ENCODE measurements at places on chromosomes 5 and 9.

DNA sequence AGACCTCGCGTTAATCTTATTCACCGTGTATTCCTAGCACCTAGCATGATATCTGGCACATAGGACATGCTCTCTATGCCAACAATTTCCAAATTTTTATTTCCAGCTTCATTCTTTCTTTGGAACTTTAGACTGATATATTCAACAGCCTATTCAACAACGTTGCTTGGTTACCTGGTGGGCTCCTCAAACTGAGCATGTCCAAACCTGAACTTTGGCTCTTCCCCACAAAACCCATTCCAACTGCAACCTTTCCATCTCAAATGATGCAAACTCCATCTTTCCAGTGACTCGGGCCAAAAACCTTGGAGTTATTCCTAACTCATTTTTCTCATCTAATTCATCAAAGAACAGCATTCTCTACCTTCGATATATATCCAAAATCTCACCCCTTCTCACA is 525.2 kb downstream of the AGTPBP1 start:
- DNase-seq: no peak

GRCh38 chr9:134231330-134231745 is 67.0 kb upstream of the RNU6ATAC start:
- no peak for DNase-seq

DNA sequence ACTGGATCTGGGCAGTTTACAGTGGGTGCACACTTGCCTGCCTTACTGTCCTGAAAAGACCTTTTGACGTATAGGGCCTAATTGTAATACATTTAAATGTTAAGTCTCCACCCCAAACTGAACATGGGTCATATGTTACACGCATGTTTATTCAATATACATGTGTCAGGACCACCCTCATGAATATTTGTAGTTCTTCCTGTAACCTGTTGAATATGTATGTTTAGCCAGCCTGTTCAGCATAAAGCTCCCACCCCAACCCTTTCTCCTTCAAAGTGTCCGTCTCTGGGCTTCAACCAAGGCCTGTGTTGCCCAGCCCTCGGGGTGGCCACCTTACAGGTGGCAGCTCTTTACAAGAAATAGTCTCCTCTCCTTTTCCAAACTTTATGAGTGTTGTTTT is 180.9 kb upstream of the DAP start:
- DNase-seq: no peak

GRCh38 chr9:224582-225520 is 10.2 kb downstream of the DOCK8 start:
- no peak for DNase-seq

- no peak for DNase-seq
Measured at GRCh38 chr5:131906668-131907067, 38.8 kb downstream of the MEIKIN start.

DNA sequence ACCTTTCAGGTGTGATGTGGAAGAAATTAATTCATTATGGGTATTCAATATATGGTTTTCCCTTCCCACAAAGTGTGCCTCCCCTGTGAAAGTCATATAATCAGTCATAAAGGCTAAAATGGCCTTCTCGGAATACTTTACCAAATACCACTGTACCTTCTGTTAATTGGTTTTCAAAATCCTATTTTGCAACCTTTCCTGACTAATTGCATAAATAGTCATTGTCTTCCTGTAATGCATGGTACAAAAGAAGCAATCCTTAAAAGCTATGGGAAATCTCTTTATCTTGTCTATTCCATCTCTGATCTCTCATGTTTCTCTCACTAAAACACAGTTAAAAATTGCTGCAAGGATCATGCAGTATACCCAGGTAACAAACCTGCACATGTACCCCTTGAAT is 44.3 kb upstream of the UGCG start:
- DNase-seq: no peak

DNA sequence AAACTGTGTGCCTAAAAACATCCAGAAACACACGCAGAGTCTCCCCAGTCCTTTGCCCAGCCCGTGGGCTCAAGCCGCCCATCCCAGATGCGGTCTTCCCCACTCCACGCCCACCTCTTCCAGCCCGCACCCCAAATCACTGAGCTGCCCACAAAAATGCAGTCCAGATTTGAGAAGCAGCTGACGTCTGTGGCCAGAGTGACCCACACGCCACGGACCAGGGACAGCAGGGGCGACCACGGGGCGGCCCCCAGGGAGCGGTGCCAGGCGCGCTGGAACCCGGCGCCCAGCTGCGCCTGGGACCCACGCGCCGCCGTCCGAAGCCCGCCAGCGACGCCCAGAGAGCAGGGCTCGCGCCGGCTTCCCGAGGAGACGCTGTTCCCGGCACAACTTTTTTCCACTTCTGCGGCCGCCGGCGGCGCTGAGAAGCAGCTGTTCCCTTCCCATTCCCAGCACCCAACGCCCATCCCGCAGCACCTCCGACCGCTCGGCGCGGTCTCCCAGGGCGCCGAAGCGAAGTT is 674 bp downstream of the LHFPL2 start:
- peak; percentile 10 for DNase-seq

DNA sequence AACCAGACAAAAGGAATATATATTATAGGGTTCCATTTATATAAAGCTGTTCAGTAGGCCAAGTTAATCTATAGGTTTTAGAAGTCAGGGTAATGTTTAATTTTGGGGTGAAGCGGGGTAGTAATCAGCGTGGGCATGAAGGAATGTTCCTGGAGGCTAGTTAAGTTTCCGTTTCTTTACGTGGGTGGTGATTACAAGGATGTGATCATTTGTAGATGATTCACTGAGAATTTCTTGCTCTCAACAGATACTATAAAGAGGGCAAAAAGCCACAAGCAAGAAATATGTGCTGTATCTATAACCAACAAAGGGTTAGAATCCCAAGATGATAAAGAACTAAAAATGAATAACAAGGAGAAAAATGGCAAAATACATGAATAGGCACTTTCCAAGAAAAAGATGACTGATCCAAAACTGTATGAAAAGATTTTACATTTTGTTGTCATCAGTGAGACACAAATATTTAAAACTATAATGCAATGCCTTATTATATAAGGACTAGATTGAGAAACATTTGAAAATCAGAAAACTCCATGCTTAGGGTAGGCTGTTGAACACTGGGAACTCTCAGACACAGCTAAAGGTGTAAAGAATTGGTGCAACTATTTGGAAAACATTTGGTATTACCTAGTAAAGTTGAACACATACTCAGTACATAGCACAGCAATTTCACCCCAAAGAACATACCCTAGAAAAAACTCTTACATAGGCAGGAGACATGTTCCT is 224.3 kb upstream of the S1PR3 start:
- no peak for DNase-seq

DNA sequence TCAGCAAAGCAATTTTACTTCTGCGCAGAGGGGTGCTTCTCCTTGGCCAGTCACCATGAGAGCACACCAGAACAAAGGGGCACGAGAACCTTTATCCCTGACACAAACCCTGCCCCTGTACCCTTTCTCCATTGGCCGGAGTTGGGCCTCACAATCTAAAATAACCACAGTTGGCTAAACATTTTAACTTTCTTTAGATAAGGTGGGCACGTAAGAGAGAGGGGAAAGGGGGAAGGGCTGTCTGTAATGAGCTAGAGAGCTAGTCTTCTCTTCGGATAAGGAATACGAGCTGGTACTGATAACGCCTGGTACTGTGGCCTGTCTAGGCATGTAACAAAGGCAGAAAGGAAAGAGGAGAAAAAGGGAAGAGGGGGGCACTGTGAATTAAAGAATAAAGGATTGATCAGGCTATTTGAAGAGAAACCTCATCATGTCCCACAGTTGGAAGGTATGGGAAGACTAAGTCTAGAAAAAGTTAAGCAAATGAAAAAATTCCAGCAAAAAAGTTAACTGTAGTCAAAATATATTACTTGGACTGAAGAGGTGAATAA is 1.8 kb upstream of the IARS1 start:
- no peak for DNase-seq

- DNase-seq: no peak
Measured at GRCh38 chr9:32455738-32456137, 70.3 kb downstream of the RIGI start.

DNA sequence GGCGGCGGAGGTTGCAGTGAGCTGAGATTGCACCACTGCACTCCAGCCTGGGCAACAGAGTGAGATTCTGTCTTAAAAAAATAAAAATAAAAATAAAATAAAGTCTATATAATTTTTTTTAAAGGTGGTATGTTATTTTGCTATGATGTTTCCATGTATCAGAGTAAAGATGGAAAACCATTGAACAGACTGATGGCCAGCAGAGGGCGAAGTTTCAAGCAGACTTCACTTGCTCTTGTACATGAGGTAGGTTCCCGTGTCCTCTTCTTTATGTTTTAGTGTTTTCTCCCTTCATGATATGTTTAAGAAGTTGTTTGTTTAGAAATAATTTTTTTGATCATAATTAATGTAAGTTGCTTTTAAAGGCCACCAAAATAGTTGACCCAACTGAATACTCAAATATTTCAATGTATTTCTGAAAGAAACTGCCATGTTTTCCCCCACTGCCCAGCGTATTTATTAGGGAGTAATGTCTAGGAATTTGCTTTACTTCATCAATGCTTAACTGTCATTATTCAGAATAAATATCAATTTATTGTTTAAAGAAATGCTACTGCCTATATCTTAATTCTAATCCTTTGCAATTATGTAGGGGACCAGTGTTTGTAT is 146.4 kb downstream of the HACD4 start:
- peak; percentile 59 for DNase-seq

DNA sequence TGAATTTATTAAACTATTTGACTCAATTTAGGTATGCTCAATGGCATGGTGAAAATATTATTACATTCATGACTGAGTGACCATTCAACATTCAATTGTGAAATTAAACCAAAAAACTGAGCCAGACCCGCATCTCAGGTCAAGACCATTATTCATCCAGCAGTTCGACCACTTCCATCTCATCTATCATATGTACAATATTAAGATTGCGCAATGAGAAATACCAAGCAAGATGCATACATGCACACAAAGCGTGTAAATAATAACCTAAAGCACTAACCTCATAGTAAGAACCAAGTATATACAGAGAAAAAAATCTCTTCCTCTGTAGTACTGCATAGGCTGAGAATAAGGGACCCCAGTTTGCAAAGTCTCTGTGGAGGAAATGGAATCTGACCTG is 310.2 kb downstream of the ADGRV1 start:
- no peak for DNase-seq

DNA sequence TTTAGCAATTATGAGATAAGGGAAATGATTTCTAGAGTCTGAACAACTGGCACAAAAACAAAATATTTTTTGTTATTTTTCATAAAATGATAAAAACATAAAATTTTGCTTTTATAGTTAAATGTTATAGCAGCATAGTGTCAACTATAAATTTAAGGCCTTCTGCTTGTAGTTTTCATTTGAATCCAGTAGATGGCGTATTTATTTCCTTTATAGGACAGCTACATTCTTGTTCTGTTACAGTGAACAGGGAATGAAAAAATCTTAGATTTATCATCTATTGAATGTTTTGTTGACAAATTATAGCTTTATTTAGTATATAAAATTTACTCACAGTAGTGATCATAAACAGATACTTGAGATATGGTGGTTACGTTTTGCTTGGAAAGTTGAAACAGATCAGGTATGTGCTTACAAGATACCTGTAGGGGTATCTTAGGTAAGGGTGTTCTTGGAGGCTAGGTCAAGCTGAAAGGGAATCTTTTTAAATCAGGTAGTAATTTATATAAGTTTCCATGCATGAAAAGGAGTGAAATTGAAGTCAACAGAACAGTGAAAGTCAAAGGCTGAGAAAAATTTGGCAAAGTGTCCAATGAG is 239.3 kb upstream of the GRIN3A start:
- DNase-seq: peak; percentile 30

DNA sequence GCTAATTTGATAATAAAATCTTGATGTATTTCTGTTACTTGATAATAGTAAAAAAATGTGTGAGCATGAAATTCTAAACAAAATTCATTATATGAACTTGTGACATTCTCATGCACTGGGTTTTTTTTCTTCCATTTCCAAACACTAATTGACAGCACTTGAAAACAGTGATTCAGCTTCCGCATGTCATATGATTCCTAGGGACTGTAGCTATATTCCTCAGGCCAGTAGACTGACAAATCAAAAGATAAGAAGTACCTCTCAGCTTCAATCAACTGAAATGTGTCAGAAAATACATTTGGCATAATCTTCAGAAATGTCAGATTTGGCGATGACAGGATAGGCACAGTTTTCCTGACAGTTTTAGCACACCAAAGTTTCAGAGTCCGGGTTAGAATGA is 52.5 kb downstream of the EFNA5 start:
- no peak for DNase-seq

- DNase-seq: no peak
Measured at GRCh38 chr5:76657091-76657490, 33.9 kb upstream of the F2RL2 start.

DNA sequence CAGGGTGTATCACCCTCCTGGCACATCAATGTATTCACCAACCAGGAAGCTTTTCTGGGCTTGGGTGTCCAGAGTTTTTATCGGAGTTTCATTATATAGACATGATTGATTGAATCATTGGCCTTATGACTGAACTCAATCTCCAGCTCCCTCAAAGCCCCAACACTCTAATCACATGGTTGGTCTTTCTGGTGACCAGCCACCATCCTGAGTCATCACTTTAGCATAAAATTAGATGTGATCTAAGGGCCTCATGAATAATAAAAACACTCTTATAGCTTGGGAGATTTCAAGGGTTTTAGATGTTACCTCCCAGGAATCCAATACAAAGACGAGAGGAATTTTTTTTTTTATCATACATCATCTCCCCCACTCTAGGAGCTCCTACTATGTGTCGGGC is 7.7 kb upstream of the PBX3 start:
- no peak for DNase-seq
